ENCODE measurements at places on chromosomes 2 and 18. TPM values are rescaled to one million over a fixed set of nuclear protein-coding genes. Genes with fewer than 3 reads are reported as not detected.

ELOA2 gene
- polyA plus RNA-seq: not detected

VSNL1 gene
- polyA plus RNA-seq: 0.10 TPM

MYL12A gene
- polyA plus RNA-seq: 1,100 TPM

MAPK4 gene
- not detected for polyA plus RNA-seq

CNTNAP5 gene
- not detected for polyA plus RNA-seq

MOCOS gene
- 0.38 TPM for polyA plus RNA-seq

DNAH7 gene
- 0.13 TPM for polyA plus RNA-seq

SERPINB5 gene
- polyA plus RNA-seq: not detected

LBH gene
- 11.9 TPM for polyA plus RNA-seq

SCG2 gene
- not detected for polyA plus RNA-seq

PTH2R gene
- polyA plus RNA-seq: not detected

FOXI3 gene
- polyA plus RNA-seq: not detected

PROM2 gene
- polyA plus RNA-seq: not detected

KIF1A gene
- polyA plus RNA-seq: 0.20 TPM

TYW5 gene
- polyA plus RNA-seq: 8.4 TPM

HTR2B gene
- polyA plus RNA-seq: 0.59 TPM

BOLL gene
- not detected for polyA plus RNA-seq

NOL4 gene
- polyA plus RNA-seq: 7.1 TPM

RTP5 gene
- not detected for polyA plus RNA-seq

CIB4 gene
- polyA plus RNA-seq: not detected

All from GM12878 (cell line).